ENCODE measurements at places on chromosomes 2 and 18.

- no peak for DNase-seq
Measured at GRCh38 chr2:168874368-168875054, 15.7 kb downstream of the SPC25 start.

- peak; percentile 96 for DNase-seq
Measured at GRCh38 chr2:223008162-223008561, 43.8 kb upstream of the KCNE4 start.

- DNase-seq = no peak
Measured at GRCh38 chr2:164761737-164762460, 79.7 kb downstream of the COBLL1 start.

GRCh38 chr2:196586511-196586991 lies 53.0 kb upstream of the CCDC150 start:
- DNase-seq = peak; percentile 94

DNA sequence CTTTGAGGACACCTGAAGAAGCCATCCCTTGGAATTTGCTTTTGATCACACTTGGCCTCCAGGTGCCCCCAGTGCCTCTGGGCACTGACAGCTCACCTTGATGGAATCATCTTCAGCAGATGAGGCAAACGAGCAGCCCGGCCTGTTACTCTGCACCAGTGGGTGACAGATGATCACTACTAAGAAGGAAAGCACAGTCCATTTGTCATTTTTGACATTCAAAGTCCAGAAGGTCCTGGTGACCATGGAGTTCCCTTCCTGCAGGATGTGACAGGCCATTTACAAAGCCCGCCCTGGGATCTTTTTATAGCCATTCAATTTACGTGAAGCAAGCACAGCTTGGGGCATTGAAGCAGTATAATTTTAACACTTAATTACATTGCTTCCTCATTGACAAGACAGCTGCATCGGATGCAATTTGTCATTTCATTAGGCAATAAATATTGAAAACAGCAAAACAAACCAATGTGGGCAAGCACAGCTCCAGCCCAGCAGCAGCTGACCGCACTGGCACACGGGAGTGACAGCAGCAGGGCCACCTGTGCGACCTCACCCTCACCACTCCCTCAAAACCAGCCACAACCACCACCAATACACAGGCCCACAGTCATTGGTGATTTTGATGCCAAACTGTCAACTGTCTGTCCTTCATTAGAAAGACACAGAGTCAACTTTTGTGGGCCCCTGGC lies 76.0 kb upstream of the SLC66A3 start:
- no peak for DNase-seq

DNA sequence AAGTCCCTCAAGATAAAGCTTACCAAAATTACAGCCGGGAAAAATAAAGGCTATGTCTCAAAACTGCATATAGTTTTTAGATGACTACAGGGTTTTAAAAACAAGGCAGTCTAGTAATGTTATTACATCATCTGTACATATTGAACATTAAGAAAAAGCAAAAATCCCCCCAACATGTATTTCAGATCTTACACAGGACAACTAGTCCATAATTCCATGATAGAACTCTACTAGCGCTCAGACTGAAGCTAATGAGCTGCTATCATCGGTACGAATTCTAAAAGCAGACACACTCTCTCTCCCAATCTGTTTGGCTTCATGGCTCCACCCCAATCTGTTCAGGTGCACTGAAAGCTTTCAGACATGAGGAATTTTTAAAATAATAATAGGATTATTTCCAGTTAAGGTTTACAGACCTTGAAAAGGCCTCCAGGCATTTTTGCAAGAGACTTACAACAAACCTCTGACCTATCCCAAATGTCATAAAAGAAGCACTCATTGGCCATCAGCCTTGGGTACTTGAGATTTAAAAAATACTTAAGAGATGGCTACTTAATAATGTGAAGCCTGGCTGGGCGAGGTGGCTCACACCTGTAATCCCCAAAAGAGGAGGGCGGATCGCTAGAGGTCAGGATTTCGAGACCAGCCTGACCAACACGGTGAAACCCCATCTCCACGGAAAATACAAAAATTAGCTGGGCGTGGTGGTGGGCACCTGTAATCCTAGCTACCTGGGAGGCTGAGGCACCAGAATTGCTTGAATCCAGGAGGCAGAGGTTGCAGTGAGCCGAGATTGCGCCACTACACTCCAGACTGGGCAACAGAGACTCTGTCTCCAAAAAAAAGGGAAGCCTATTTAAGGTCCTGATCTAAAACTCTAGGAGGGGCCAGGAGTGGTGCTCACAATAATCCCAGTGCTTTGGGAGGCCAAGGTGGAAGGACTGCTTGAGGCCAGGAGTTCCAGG lies 2.0 kb downstream of the NPC1 start:
- no peak for DNase-seq

DNA sequence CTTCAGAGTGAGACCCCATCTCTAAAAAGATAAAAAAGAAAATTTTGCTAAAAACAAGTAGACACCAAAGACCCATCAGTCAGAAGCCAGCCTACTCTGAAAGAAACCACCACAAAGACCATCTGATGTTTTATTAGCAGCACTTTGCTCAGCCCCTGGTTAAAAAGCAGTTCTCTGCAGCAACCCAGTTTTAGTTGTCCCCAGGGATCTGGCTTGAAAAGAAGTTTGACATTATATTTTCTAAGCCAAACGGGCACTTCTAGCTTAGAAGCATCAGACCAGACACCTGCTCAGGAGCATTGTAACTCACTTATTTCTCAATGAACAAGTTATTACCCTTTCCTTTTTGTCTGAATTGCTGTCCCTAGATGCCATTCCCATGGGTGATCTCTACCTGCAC lies 164.2 kb upstream of the ETAA1 start:
- no peak for DNase-seq

DNA sequence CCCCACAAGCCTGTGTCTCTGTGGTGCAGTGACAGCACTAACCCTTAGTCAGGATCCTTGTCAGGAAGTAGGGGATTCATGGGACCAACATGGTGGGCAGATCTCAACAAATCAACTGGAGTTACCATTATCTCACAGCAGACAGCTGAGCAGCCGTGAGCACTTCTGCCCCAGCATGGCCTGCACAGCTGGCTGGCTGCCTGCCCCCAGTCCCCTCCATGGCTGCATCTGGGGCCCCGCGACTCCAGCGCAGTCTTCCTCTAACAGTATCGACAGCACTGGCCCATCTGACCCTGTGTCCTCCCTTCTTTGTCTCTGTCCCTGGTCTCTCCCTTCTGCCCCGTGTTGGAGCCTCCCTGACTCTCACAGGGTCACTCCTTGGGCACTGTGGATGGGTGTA lies 4.7 kb upstream of the ADCY3 start:
- DNase-seq = no peak

- DNase-seq = no peak
Measured at GRCh38 chr18:59271606-59272220, 1.5 kb downstream of the RAX start.

DNA sequence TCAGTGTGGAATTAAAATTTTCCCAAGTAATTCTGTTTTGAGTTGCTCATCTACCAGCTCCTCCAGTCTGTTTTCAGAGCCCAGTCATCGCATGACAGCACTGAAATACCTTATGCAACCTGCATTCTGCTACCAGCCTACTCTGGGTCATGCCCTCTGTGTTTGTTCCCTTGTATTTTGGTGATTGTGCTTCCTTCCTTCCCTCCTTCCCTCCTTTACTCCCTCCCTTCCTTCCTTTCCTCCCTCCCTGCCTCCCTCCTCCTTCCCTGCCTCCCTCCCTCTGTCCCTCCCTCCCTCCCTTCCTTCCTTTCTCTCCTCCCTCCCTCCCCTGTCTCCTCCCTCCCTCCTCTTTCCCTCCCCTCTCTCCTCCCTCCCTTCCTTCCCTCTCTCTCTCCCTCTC lies 289.6 kb downstream of the CDH2 start:
- peak; percentile 49 for DNase-seq

DNA sequence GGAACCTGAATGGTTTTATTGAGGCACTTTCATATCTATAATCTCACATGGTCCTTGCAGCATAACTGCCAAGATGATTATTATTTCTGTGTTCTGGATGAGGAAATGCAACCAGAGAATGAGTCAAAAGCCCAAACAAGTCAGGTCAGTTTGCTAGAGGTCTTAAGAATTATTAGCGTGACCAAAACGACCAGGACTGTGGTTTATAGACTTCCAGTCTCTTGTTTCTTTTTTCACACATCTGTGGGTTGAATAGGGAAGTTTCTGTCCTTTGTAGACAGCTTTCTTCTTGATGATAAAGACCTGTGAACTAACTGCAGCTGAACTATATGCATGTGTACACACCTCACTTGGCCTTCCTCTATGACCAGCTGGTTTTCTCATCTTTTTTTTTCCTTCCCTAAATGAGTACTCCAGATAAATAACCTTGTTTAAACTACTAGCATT lies 13.9 kb downstream of the ADAM23 start:
- DNase-seq = no peak

GRCh38 chr2:53087262-53087873 lies 680.2 kb upstream of the CHAC2 start:
- DNase-seq = peak; percentile 84

- DNase-seq = no peak
Measured at GRCh38 chr2:137939026-137939425, 25.2 kb upstream of the HNMT start.

DNA sequence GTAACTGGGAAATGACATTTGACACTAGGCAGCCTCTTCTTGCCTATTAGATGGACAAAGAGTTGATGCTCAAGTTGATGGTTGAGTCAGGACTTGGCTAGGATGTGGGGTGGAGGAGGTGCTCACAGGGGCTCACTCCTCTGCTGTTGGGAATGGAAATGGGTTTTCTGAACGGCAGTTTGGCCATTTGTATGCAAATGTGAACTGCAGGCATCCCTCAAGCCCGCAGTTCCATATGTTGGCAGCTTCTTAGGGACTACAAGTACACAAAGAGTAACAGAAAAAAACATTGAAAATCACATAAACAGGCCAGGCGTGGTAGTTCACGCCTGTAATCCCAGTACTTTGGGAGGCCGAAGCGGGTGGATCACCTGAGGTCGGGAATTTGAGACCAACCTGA lies 80.8 kb downstream of the INPP5D start:
- no peak for DNase-seq

GRCh38 chr2:128375454-128375853 lies 56.8 kb upstream of the HS6ST1 start:
- no peak for DNase-seq

DNA sequence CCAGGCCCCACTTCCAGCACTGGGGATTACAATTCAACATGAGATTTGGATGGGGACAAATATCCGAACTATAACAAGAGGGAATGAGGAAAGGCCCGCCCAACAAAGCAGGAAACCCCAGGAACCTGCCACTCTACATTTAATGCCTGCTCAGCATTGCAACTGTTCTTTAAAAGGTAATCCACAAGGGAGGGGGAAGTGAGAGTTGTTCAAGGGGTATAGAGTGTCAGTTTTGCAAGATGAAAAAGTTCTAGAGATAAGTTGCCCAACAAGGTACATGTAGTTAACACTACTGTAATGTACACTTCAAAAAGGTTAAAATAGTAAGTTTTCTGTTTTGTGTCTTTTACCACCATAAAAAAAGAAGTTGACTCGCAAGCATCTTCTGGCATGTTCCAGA lies 137.6 kb downstream of the MBD2 start:
- DNase-seq = no peak

DNA sequence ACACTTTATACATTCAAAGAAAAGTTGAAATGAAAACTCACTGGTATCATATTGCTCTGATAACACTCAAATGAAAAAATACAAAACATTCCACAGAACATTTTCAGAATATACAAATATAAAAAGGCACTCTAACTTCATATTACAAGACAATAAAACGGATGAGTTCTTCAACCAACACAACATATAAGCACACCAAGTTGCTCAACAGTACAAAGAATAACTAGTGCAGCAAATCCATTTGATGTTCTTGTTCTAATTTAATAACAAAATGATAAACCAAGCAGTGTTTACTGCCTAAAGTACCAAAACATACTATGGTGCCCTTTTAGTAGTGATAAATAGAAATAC lies 60.8 kb upstream of the PGAP1 start:
- DNase-seq = no peak

- DNase-seq = no peak
Measured at GRCh38 chr2:162007447-162008040, 66.5 kb downstream of the DPP4 start.

- no peak for DNase-seq
Measured at GRCh38 chr2:96463119-96463518, 42.0 kb downstream of the NEURL3 start.

DNA sequence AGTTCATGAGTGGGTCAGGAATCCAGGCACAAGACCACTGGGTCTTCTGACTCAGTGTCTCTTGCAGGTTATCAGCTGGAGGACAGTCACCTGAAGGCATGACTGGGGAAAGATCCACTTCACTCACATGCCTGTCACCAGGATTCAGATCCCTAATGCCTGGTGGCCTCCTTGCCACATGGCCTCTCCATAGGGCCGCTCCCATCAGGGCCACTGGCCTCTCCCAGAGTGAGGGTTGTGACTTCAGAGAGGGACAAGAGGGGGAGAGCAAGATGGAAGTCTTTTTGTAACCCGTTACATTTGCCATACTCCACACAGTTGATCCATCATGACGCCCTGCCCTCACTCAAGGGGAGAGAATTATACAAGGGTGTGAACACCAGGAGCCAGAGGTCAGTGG lies 13.0 kb upstream of the OTOS start:
- no peak for DNase-seq

- no peak for DNase-seq
Measured at GRCh38 chr2:213726101-213726500, 441.8 kb downstream of the SPAG16 start.

DNA sequence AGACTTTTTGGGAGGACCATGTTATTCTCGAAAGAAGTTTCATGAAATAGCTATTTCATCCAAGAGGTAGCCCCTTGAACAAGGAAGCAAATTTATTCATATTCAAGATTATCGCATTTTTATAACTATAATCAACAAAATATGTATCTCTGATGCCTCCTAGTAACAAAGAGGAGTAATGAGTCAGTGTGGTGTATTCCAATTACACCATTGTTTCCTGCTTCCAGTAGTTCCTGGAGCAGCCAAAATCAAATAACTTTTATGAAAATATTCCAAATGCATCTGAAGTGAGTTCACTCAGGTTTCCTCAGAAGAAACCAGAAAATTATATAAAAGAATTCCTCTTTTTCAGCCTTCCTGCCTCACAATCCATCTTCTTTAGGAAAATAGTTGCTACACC lies 43.0 kb downstream of the ANKRD36B start:
- DNase-seq = peak; percentile 1

DNA sequence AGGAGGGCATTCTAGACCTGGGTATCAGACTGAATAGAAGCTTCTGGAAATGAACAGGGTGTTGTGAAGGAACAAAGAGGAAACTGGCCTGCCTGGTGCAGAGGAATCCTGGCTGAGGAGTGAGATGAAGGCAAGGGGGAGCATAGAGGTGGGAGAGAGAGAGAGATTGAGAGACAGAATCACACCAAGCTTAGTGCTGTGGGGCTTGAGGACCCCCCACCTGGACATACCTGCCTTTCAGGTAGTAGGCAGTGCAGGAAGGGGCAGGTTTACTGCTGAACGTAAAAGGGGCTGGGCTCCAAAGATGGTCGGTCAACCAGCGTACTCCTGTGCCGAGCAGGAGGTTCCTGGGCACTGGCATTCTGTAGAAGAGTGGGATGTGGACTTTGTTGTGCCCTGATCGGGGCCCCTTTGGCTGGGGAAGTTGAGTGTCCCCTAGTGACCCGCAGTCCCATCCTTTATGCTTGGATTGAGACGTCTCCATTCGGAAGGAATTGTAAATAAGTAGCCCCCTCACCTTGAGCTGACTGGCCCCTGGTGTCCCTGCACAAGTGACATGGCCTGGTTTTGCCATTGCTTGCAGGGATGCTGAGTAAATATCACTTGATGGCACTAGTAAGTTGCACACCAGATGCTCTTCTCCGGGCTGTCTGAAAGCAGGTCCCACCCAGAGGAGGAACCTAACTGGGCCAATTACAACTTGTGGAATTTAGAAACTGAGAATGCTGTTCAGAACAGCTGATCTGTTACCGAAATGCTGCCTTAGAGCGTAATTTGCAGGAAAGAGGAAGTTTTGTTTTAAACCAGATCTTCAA lies 1.4 kb downstream of the UBE2F start:
- DNase-seq = peak; percentile 63
